Jurkat, Clone E6-1 (cell line): ENCODE measurements at places on chromosomes 2 and 18.

- DNase-seq = no peak
Measured at GRCh38 chr2:204019572-204020501, 83.3 kb downstream of the ICOS start.

DNA sequence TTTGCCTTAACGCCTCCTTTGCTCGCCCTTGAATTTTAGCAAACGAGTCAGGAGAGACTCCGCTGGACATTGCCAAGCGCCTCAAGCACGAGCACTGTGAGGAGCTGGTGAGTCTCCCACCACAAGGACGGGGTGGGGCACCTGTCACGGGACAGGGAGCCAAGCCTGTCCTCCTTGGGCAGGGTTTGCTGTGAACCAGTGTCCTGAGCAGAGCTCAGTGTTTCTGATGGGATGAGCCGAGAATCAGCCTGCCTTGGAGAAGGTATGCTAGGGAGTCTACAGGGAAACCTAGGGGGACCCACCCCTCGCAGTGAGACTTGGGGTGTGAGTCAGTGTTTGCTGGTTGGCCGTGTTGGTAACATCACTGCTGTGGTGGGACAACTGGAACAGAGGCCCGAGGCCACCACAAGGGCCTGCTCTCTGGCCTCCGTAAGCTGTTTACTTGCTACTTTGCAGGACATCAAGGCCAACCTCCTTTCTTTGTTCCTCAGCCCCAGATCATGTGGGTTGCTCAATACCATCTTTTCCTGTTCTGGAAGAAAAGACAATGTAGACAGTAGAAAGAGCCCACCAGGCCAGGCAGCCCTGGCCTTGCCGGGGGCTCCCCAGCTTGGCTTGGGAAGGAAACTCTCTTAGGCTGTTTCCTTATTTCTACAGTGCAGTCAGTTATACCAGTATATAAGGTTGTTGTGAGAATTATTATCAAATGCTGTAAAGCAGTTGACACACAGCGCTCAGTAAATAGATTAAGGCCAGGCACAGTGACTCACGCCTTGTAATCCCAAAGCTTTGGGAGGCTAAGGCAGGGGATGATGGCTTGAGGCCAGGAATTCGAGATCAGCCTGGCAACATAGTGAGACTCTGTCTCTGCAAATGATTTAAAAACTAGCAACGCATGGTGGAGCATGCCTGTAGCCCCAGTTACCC, 42.4 kb downstream of the ITGB1BP1 start:
- no peak for DNase-seq

DNA sequence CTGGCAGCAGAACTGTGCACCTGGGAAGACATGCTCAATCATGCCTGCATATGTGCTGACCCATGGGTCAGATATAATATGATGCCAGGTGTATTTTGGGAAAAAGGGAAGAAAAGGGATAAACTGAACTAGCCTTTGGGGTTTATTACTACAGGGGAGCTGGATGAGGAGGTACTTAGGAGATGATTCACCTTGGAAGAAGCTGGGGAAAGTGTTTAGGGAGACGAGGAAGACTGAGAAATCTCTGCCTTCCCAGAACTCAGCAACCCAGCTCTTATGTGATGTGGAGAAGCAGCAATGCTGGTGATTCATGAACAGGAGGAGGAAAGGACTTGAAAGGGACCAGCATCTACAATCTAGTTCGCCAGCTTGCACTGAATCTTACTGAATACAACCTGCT, 110.2 kb downstream of the BARD1 start:
- DNase-seq = no peak

GRCh38 chr18:67577386-67577785, 60.9 kb upstream of the DSEL start:
- no peak for DNase-seq

GRCh38 chr2:28287256-28287915, 105.3 kb upstream of the FOSL2 start:
- DNase-seq = no peak

GRCh38 chr2:207051385-207051965, 112.2 kb downstream of the CPO start:
- DNase-seq = no peak

- no peak for DNase-seq
Measured at GRCh38 chr18:61951396-61951795, 58.6 kb upstream of the RNF152 start.

GRCh38 chr2:21928292-21928691, 804.5 kb downstream of the TDRD15 start:
- no peak for DNase-seq

DNA sequence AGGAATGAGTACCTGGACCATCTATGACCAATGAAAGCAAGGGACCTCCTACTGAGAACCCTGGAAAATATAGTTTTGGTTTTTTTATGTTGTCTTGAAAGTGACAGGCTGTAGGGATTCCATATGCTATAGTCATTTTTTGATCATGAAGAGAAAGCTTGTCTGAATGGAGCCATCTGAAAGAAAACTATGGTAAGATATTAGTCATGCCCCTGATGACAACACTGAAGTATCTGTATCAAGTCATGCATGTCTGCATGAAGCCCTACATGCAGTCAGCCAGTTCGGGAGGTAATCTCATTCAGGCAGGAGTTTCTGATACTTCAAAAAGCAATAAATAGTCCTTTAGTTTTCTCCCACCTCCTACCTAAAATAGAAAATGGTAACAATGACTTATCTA, 1042.0 kb downstream of the DPP10 start:
- no peak for DNase-seq

DNA sequence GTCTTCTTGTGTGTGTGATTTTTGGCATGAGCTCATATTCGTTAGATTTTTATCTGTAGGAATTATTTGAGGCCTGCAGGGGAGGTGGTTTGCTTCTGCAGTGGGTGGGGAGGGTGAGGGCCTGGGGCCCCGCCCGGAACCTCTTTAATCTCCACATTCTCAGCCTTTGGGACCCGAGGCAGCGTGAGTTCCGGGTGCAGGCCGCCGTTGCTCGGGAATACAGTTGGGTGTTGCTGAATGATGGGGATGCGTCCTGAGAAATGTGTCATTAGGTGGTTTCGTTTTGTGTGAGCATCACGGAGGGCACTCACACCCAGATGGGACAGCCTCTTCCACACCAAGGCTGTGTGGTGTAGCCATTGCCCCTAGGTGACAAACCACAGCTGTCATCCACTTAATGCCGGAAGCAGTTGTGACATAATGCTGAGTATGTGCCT, 13.7 kb upstream of the GAL3ST2 start:
- DNase-seq = peak; percentile 71

DNA sequence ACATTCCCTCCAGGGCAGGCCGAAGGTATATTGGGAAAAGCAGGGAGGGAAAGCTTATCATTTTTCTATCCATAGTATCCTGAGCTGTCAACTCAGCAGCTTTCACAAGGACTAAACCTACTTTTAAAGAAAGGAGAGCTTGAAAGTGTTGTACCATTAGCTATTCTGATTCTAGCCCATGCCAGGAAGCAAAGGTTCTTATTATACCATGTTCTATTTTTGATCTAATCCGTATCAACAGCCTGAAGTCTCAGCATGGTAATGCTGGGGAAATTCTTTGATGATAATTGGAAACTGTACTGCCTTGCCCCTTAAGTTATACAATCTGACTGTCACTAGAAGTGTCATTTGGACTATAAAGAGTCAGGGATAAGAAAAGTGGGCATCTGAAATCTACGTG, 193.3 kb downstream of the IKZF2 start:
- no peak for DNase-seq

- DNase-seq = no peak
Measured at GRCh38 chr18:703213-703967, 9.0 kb downstream of the ENOSF1 start.

DNA sequence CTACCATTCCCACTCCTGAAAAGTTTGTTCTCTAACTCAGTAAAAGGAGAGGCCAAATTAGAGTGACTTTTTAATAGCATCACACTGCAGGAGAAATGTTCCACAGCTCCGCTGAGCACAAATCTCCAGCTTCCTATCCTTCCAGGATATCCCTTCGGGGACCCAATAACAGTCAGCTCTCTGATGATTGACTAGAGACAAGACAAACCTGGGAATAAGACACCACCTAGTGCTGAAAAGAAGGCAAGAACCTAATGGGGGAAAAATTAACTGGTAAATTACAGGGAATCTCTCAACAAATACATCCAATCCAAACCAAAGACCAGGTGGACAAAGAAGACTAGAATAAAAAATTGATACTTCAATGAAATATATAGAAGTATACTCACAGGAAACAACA, 977.1 kb upstream of the SOX11 start:
- peak; percentile 12 for DNase-seq

DNA sequence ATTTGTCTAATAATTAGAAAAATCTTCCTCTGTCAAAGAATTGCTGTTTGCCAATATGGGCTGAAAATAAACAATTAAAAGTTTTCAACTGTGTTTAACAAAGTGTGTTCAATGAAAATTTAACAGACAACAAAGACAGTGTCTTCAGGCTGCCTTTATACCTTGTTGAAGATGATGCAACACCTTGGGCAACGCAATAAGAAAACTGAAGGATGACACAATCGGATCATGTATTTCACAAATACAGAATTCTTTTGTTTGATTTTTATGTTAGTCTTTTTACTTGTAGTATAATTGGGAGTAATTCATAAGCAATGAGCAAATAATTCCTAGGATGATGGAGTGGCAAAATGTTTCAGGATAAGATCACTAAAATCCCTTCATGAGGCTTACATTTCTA, 27.8 kb downstream of the CHN1 start:
- no peak for DNase-seq

- DNase-seq = no peak
Measured at GRCh38 chr2:189037518-189037917, 63.3 kb downstream of the COL3A1 start.

DNA sequence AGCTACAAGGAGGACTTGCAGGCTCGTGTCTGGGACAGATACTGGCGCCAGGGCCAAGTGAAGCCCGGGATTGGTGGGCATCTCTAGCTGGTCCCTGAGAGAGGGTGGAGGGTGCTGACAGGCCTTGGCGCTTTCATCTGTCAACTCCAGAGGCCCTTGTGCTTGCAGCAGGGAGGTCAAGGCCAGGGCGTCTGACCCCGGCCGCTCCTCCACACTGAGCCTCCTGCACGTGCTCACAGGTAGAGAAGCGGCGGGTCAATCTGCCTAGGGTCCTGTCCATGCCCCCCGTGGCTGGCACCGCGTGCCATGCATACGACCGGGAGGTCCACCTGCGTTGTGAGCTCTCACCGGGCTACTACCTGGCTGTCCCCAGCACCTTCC, 9.5 kb downstream of the CAPN10 start:
- DNase-seq = no peak

DNA sequence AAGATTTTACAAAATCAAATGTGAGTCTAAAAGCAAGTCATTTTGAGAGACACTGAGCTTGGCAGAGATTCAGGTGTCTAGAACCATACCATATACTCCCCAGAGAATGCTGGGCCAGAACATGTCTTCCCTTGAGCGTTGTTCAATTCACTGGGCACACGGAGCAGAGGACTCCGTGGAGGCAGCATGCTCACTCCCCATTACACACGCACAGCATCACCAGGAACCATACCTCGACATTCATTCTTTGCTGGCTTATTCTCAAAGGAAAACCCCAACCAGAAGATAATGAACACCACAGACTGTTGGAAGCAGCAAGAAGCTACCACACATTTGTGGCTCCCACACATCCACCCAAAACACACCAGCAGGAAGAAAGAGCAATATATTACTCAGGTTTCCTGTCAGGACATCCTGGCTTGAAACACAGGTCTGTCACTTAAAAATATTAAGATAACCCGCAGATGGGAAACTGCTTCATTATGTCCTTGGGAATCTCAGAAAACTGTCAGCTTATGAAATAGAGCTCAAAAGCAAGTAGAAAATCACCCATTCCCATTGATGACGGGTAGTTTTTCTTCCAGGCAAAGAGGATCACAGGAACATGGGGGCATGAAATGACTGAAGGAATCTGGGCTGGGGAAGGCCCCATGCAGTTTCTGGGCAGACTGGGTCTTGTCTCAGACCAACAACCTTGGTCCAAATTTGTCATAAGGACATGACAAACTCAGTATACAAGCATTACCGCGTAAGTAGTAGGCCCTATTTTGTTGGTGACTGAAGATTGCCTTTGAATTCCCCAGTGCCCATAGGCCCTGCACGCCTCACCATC, 46.4 kb downstream of the PCBP1 start:
- peak; percentile 65 for DNase-seq

DNA sequence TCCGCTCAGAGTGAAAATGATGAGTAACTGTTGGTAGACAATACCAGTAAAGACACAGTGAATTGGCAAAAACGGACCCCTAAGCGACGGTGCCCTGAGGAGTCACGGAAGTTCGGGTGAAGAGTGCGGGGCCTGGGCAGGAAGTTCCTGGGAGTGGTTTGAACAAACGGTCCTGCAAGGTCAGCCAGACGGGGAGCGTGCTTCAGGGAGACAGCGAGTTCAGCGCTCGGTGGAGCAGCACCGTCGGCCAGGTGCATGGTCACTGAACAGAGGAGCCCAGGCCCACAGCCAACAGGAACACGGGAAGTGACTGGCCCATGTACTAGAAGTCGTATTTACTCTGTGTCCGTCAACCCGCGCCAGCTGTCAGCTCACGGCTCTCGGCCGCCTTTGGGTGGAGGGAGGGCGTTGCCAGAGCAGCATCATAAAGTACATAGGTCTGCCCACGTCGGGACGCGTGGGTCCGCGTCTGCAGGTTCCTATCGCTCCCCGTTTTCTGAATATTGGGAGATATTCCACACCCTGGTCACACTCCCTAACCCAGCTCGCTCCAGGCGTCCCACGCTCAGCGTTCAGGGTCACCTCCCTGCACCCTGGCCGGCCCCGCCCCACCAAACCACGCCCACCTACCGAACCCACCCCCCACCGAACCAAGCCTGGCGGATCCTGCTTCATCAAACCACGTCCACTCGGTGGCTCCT, 75.6 kb upstream of the UXS1 start:
- no peak for DNase-seq

- no peak for DNase-seq
Measured at GRCh38 chr18:35889677-35890076, 82.8 kb upstream of the RMP24 start.

DNA sequence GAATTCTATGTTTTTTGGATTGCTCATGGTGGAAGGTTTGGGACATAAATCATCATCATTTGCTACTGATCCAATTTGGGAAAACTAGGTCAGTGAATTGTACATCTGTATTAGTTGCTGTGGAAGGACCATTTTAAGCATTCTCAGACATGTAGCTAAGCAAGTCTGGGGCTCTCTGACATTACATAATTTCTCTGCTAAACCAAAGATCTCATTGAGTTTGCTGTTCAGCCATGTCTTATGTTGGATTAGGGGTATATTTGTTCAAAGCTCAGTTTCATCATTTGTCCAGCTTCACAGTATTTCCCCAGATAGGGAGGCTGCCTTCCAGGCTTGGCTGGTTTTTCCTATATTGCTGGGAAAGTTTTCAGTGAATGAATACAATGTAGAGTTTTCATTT, 399.7 kb downstream of the MTX2 start:
- no peak for DNase-seq

- DNase-seq = no peak
Measured at GRCh38 chr2:209141142-209141541, 282.7 kb upstream of the MAP2 start.

GRCh38 chr2:46481198-46482193, 2.1 kb downstream of the TMEM247 start:
- DNase-seq = no peak

DNA sequence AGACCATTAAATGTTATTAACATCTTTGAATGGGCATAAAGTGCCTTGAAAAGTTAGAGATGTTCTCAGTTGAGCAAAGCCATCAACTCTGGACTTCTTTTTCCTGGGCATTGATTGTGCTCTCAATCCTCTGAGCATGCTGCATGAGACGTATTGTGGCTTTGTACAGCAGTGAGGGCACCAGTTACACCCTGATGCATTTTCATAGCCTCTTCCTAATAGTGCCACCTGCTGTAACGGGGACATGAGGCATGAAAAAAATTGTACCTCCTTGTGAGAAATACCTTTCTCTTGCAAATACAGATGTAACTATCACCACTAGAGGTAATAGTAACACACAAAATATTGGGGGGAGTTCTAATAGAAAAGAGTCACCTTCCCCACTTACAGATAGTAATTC, 697.5 kb downstream of the TMEM182 start:
- DNase-seq = no peak
